Calu3 (cell line): ENCODE measurements at places on chromosomes 2 and 18. TPM values are rescaled to one million over a fixed set of nuclear protein-coding genes. Genes with fewer than 3 reads are reported as not detected.
A peak's percentile ranks its signal among the peaks of the same experiment; 100 is the strongest.

DNA sequence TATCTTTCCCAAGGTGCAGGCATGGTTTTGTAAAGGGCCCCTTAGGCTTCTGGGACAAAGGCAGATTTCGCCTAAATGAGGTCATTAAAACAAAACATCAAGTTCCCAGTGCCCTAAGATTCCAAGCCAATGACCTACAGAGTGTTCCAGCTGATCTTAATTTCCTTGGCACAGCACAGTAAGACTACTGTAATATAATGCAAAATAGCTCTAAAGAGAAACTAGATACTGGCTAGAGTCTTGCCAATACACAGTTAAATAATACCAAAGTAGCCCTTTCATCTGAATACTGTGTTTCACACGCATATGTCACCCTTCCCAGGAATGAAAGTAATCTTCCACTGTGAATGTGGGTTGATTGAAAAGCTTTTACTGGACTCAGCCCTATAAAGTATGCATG lies 14.7 kb downstream of the GRB14 start:
- H3K27me3 ChIP-seq: no peaks in the 10 kb centered on the region
- H3K27ac ChIP-seq: no peak overlapping the region
- no peak for DNase-seq
- H3K4me3 ChIP-seq: no peak overlapping the region
- no peaks in the 10 kb centered on the region for H3K36me3 ChIP-seq
- peaks cover 10% of the 10 kb centered on the region for H3K4me1 ChIP-seq

- H3K27ac ChIP-seq: no peak overlapping the region
- DNase-seq: no peak
- H3K4me3 ChIP-seq: no peak overlapping the region
These were observed 25.4 kb downstream of the CYBRD1 start for GRCh38 chr2:171547720-171548119.

GRCh38 chr2:182816866-182817265 lies 49.6 kb downstream of the FRZB start:
- H3K36me3 ChIP-seq: no peaks in the 10 kb centered on the region
- no peak for DNase-seq
- H3K4me3 ChIP-seq: no peak overlapping the region
- H3K4me1 ChIP-seq: no peaks in the 10 kb centered on the region
- no peak overlapping the region for H3K27ac ChIP-seq
- no peaks in the 10 kb centered on the region for H3K27me3 ChIP-seq

Gene DSC3
- total RNA-seq: 6.4 and 9.8 TPM in 2 replicates

DNA sequence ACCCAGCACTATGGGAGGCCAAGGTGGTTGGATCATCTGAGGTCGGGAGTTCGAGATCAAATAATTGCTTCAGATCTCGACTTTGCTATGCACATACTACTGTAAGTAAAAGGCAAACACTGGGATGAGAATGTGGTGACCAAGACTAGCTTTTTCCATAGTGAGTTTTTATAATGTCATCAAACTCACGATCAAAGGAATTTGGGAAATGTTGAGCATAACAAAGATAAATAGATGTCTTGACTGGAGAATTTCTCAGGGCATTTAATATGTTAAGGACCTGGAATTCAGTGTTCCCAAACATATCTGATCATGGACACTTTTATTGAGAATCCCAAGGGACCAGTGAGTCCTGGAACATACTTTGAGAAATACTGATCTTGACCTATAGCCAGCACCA lies 205.6 kb downstream of the ARHGAP15 start:
- DNase-seq: no peak
- no peak overlapping the region for H3K27ac ChIP-seq
- H3K4me1 ChIP-seq: no peaks in the 10 kb centered on the region

DNA sequence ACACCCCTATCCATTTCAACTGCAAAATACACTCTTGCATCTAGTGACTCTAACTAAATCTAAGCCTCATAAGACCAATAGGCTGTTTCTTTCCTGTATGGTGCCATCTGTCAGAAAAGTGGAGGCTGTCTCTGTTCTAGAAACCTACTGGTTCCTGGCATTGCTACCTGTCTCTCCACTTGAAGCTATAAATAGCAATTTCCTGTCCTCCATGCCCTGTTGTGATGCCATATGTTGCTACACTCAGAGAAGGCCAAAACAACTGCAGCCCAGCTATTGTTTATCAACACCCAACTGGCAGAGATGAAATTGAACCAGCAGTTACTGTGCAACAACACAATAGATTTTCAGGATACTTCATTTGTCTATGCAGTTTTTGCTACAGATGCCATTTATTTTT lies 1355.1 kb upstream of the SLC39A10 start:
- no peak overlapping the region for H3K4me3 ChIP-seq
- H3K27me3 ChIP-seq: no peaks in the 10 kb centered on the region
- no peak overlapping the region for H3K27ac ChIP-seq
- H3K36me3 ChIP-seq: no peaks in the 10 kb centered on the region

GRCh38 chr2:15092691-15093090 lies 460.2 kb downstream of the LRATD1 start:
- no peaks in the 10 kb centered on the region for H3K36me3 ChIP-seq
- DNase-seq: no peak
- no peaks in the 10 kb centered on the region for H3K4me1 ChIP-seq
- H3K4me3 ChIP-seq: no peak overlapping the region

GRCh38 chr2:56666777-56667176 lies 483.0 kb downstream of the CCDC85A start:
- H3K4me3 ChIP-seq: no peak overlapping the region
- DNase-seq: no peak
- no peak overlapping the region for H3K27ac ChIP-seq
- no peaks in the 10 kb centered on the region for H3K36me3 ChIP-seq
- H3K4me1 ChIP-seq: no peaks in the 10 kb centered on the region

- DNase-seq: no peak
- H3K27ac ChIP-seq: no peak overlapping the region
- H3K4me3 ChIP-seq: no peak overlapping the region
These were observed 419.2 kb downstream of the LRP1B start for GRCh38 chr2:141711627-141712026.

Gene RND3
- 118 and 143 TPM in 2 replicates for total RNA-seq

DNA sequence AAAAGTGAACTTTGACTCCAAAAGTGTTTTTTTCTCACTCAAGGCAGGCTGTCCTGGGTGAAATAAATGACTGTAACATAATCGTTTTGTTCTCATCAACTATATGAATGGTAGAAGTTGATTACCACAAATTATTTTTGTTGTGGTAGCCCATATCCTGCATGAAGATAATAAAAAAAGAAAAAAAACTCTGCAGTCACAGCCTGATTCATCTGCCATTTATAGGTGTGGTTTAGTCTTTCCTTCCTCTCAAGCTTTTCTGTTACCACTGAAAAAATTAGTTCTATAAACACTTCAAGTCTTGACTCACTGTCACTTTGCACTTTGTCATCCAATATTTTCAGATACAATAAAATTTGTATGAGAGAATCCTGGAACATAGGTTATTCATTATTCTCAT lies 522.0 kb downstream of the PLCL1 start:
- no peak overlapping the region for H3K4me3 ChIP-seq
- H3K4me1 ChIP-seq: no peaks in the 10 kb centered on the region
- H3K27ac ChIP-seq: no peak overlapping the region
- DNase-seq: no peak
- no peaks in the 10 kb centered on the region for H3K36me3 ChIP-seq

DNA sequence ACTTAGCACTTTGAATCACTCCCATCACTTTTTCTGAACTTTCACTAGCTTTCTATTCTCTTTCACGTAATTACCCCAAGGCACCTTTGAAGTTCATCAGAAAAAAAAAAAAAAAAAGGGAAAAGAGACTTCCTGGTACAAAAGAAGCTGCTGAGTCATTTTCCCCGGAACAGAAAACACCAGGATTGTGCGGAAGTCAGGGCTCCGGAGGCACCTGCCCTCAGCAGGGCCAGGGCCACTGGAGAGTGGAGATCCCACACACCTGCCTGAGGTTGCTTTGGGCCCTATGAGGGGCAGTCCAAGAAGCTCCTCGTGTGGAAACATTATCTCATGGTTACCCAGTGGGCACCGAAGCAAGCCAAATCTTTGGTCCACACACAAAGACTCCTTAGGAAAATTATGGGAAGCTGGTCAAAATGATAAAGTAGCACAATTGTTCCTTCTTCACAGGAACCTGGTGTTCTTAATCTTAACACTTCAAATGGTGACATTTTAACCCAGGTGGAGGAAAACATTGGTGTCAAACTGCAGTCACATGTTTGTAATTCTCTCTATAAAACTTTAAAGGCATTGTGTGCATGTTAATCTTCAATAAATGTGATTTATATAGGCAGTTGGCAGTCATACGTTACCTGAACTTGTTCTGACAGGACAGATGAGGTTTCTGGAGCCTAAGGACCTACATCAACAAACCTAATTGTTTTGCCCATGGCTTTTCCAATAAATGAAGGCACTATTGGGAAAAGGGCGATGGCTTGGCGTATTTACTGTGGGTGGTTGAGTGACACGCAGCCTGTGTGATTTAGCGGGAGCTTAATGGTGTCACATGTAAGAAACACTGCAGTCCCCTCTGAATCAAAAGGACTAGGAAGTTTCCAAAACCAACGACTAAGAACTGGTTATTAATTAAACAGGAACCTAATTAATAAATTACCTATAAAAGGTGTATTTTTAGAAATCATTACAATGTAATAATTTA lies 23.4 kb upstream of the FAM110C start:
- H3K4me1 ChIP-seq: no peaks in the 10 kb centered on the region
- H3K4me3 ChIP-seq: peak overlapping the region; percentile 8
- peak; percentile 59 for DNase-seq
- H3K36me3 ChIP-seq: peaks cover 6% of the 10 kb centered on the region
- H3K27me3 ChIP-seq: no peaks in the 10 kb centered on the region

DNA sequence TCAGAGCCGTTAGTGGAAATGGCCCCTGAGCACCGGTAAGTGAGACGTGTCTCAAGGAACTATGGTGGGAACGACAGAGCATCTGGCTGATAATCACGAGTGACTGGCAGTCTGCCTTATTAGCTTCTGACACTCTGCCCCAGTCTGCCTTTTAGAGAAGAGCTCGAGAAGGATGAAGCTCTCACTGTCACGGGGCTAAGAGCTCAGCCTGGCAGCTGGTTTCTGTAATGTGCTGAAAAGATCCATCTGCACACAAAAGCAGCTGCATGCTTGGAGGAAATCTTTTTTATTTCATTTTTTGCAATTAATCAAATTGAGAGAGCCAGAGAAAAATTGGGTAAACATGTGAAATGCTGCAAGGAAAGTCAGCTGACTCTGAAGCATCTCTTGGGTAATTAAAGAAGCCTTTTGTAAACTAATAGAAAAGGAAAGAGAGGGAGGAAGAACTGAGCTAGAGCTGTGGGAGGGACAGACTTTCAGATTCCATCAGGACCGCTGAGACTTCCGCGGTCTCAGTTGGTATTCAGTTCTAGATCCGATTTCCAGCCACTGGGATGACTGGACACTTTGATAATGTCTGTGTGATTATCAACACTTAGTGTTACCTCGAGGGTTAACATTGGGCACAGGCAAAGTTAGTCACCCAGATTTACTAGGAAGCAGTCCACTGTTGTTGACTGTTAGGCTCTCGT lies 24.4 kb downstream of the MBP start:
- H3K27me3 ChIP-seq: no peaks in the 10 kb centered on the region
- no peak overlapping the region for H3K4me3 ChIP-seq
- H3K4me1 ChIP-seq: peaks cover 84% of the 10 kb centered on the region
- DNase-seq: no peak

DNA sequence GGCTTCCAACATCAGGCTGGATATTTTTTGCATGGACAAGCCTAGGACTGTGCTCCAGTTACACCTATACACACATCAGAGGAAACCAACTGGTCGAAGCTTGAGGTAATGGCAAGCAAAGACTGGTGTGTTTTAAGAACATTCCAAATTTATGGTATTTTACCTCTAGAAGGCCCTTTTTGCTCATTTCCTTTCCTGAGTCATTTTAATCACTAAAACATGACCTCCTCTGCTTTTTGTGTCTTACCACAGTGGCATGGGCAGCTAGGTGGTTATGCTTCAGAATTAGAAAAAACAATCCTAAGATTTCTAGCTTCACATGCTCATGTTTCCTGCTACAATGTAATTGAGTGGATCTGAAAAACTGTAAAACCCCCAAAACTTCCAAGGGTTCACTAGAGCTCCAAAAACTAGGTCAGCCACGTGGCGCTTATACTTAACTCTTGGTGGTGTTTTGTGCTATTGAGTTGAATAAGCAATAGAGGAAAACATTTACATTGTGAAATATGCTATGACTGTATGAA lies 30.6 kb upstream of the CHRNA1 start:
- H3K36me3 ChIP-seq: no peaks in the 10 kb centered on the region
- no peak overlapping the region for H3K4me3 ChIP-seq
- no peaks in the 10 kb centered on the region for H3K27me3 ChIP-seq
- no peaks in the 10 kb centered on the region for H3K4me1 ChIP-seq
- H3K27ac ChIP-seq: no peak overlapping the region

- no peak for DNase-seq
- no peak overlapping the region for H3K4me3 ChIP-seq
- no peaks in the 10 kb centered on the region for H3K4me1 ChIP-seq
These were observed 308.4 kb upstream of the GCFC2 start for GRCh38 chr2:76019128-76019527.

- H3K36me3 ChIP-seq: no peaks in the 10 kb centered on the region
- H3K27ac ChIP-seq: no peak overlapping the region
- H3K4me1 ChIP-seq: no peaks in the 10 kb centered on the region
- no peak for DNase-seq
- no peak overlapping the region for H3K4me3 ChIP-seq
These were observed 436.6 kb upstream of the NRP2 start for GRCh38 chr2:205245652-205246051.

Gene LCLAT1
- 45.0 and 47.6 TPM in 2 replicates for total RNA-seq

Gene KIF5C
- 0.87 and 2.9 TPM in 2 replicates for total RNA-seq

Gene SKOR2
- total RNA-seq: not detected in 2 replicates

DNA sequence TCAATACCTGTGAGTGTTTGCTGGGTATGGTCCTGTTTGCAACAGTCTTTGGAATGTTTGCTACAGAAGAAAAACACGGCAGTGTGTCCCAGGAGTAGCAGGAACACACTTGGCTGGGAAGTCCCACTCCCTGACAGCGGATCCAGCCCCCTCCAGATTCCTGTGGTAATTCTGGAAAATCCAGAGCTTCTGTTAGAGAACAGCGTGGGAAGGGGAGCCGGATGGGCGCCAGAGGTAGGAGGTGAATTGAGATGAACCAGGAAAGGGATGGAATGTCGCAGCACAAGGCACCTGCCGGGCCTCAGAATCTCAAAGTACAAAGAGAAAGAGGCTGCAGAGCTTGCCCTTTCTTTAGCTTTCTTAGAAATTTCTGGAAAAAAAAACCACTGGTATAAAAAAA lies 221.9 kb downstream of the MYT1L start:
- no peaks in the 10 kb centered on the region for H3K4me1 ChIP-seq
- H3K27me3 ChIP-seq: no peaks in the 10 kb centered on the region
- H3K4me3 ChIP-seq: no peak overlapping the region
- no peak overlapping the region for H3K27ac ChIP-seq

GRCh38 chr18:21538230-21538629 lies 62.3 kb downstream of the ESCO1 start:
- no peak for DNase-seq
- peaks cover 30% of the 10 kb centered on the region for H3K36me3 ChIP-seq
- no peaks in the 10 kb centered on the region for H3K27me3 ChIP-seq
- no peak overlapping the region for H3K4me3 ChIP-seq
- H3K4me1 ChIP-seq: no peaks in the 10 kb centered on the region

DNA sequence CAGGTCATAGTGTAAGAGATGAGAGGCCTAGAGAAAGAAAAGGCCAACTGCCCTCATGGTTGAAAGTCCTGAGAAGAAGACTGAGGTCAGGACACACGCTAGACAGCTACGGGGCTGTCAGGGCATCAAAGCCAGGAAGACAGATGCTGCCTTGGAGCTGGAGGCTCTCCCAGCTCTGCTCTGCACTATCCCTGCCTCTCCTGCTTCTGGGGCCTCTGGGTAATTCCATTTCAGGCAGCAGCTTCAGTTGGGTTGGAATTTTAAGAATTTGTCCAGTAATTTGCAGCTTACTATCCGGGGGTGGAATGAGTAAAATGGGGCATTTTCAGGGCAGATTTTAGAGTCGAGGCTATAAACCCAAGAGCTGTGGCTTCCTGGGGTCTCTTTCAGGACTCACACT lies 76.2 kb upstream of the CTAGE1 start:
- no peaks in the 10 kb centered on the region for H3K27me3 ChIP-seq
- no peaks in the 10 kb centered on the region for H3K36me3 ChIP-seq

Gene SERPINB7
- 0.19 and 0.88 TPM in 2 replicates for total RNA-seq

Gene DNAH7
- 1.7 and 2.5 TPM in 2 replicates for total RNA-seq

Gene CDKL4
- total RNA-seq: 0.83 and 1.3 TPM in 2 replicates
